ENCODE measurements at places on chromosomes 5 and 9.
A peak's percentile ranks its signal among the peaks of the same experiment; 100 is the strongest.

GRCh38 chr5:139650689-139651042 lies 2.5 kb downstream of the CXXC5 start:
- H3K36me3 ChIP-seq: no peaks in the 10 kb centered on the region
- no peak for DNase-seq
- H3K27ac ChIP-seq: peak overlapping the region; percentile 92
- peaks cover 38% of the 10 kb centered on the region for H3K4me1 ChIP-seq
- peak overlapping the region; percentile 87 for H3K4me3 ChIP-seq
- H3K27me3 ChIP-seq: peaks cover 9% of the 10 kb centered on the region

- H3K36me3 ChIP-seq: no peaks in the 10 kb centered on the region
Measured at GRCh38 chr5:158421319-158421718, 562.4 kb upstream of the CLINT1 start.

DNA sequence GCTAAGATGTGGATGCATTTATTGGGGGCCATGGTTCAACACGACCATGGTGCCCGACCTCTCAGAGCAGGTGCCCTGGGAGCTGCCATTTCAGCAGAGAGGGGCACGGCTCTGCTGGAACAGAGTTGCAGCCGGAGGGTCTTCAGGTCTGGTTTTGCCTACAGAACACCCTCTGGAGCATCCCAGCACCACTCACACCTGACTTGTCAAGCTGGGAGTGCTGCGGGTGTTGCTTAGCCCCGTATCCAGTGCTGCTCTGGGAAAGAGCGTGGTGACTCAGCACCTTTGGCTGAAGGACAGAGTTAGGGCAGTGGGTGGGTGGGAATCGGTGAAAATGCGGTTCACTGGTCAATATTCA lies 36.5 kb upstream of the IRX4 start:
- no peak overlapping the region for H3K4me3 ChIP-seq
- H3K4me1 ChIP-seq: no peaks in the 10 kb centered on the region
- H3K27ac ChIP-seq: no peak overlapping the region
- no peaks in the 10 kb centered on the region for H3K27me3 ChIP-seq
- no peak for DNase-seq

- no peaks in the 10 kb centered on the region for H3K27me3 ChIP-seq
- peak overlapping the region; percentile 95 for H3K27ac ChIP-seq
- no peak overlapping the region for H3K4me3 ChIP-seq
- H3K4me1 ChIP-seq: peaks cover 13% of the 10 kb centered on the region
- no peak for DNase-seq
Measured at GRCh38 chr9:112120439-112120925, 54.6 kb downstream of the SUSD1 start.

- H3K4me1 ChIP-seq: peaks cover 53% of the 10 kb centered on the region
- H3K27ac ChIP-seq: no peak overlapping the region
- no peaks in the 10 kb centered on the region for H3K27me3 ChIP-seq
Measured at GRCh38 chr9:136858844-136859757, 7.0 kb downstream of the MAMDC4 start.

DNA sequence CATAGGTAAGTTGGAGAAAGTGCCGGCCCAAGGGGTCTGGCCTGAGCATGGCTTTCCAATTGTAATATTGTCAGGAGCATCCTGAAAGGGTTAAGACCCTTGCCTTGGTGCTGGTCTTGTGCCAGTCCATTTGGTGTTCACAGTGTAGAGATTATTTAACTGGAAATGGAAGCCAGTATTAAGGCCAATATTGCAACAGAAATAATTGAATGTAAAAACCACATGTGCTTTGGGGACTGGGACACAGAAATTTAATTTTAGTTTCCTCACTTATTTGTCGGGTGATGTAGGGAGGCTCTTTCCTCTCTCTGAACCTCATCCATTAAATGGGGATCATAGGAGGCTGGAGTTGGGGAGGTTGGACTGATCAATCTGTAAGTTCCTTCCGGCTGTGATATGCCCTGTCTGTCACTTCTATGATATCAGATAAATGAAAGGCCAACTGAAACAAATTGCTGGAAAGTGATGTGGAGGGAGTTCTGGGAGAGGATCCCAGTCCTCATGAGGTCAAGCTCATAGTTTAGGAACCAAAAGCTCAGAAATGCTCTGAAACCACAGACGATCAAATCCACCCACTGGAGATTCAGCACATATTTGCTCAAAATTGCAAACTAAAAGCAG lies 54.8 kb upstream of the COL15A1 start:
- H3K27ac ChIP-seq: no peak overlapping the region
- no peak overlapping the region for H3K4me3 ChIP-seq
- DNase-seq: no peak
- no peaks in the 10 kb centered on the region for H3K4me1 ChIP-seq
- H3K36me3 ChIP-seq: no peaks in the 10 kb centered on the region

DNA sequence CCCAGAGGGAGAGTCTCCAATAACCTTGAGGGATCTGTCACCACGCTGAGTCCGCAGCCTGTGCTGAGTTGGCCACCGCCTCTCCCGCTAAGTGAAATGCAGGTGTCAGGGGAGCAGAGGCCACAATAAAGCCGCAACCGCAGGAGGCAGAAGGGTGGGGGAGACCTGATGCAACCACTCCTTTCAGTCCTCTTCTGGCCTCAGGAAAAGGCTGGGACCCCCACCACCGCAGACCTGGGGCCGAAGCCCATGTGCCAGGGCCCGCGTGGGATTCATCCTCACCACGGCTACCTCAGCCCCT lies 576 bp downstream of the MAP1B start:
- H3K36me3 ChIP-seq: no peaks in the 10 kb centered on the region
- H3K27me3 ChIP-seq: no peaks in the 10 kb centered on the region
- peak overlapping the region; percentile 98 for H3K4me3 ChIP-seq

DNA sequence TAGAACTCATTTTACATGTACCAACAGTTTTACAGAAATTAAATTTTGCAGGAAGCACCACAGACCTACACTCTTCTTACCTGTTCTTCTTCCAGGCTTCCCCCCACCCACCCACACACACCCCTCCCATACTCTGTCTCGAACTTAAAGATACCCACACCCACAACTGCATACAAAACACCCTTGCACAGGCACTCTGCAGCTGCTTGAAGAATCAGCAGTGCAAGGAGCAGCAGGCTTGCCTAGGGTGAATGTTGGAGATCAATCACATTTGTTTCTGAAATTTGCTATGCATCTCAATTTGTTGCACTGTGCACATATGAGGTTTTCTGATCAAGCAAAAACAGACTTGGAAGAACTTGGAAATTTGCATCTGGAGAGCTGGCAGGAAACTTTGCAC lies 77.5 kb upstream of the TGFBR1 start:
- peaks cover 21% of the 10 kb centered on the region for H3K4me1 ChIP-seq
- H3K36me3 ChIP-seq: peaks cover 14% of the 10 kb centered on the region
- H3K27ac ChIP-seq: no peak overlapping the region
- H3K4me3 ChIP-seq: no peak overlapping the region
- no peak for DNase-seq

DNA sequence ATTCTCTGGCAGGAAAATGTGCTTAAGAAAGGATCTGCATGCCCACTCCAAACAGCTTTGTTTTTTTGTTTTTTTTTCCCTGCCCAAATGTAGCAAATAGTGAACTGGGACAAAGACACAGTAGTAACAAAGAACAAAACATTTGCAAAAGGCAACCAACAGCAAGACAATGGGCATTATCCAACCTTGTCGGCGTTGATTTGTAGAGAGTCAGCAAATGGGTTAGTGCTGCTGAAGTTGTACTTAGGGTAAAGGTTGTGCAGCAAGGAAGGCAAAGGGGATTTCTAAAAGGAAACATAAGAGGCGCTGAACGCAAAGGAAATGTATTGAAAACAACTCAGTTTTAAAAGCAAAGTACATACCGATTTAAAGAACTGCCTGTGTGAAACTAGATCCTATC lies 136.2 kb downstream of the MPDZ start:
- H3K4me1 ChIP-seq: no peaks in the 10 kb centered on the region
- no peak for DNase-seq
- no peak overlapping the region for H3K27ac ChIP-seq
- no peaks in the 10 kb centered on the region for H3K27me3 ChIP-seq
- no peak overlapping the region for H3K4me3 ChIP-seq

DNA sequence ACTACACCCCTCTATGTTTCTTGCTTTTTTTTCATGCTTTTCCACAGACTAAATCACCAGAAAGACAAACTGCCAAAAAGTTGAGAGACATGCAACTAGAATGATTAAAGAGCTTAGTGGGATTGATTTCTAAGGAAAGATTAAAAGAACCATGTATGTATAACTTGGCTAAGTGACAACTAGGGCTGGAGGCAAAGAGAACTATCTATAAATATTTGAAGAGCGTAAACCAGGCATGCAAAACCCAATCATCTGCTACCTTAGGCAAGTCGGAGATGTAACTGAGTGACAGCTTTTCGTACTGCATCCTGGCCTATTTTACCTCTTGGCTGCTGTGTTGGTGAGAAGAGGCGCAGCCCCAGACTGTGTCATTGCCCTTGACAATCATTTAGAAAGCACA lies 121.0 kb upstream of the TLX3 start:
- H3K36me3 ChIP-seq: no peaks in the 10 kb centered on the region
- no peaks in the 10 kb centered on the region for H3K27me3 ChIP-seq
- DNase-seq: no peak
- no peak overlapping the region for H3K4me3 ChIP-seq

GRCh38 chr5:2906302-2907090 lies 155.0 kb upstream of the IRX2 start:
- H3K4me3 ChIP-seq: no peak overlapping the region
- no peak overlapping the region for H3K27ac ChIP-seq
- no peaks in the 10 kb centered on the region for H3K36me3 ChIP-seq
- no peaks in the 10 kb centered on the region for H3K27me3 ChIP-seq

GRCh38 chr9:104912606-104913005 lies 15.3 kb downstream of the ABCA1 start:
- no peak overlapping the region for H3K27ac ChIP-seq
- H3K4me3 ChIP-seq: no peak overlapping the region
- DNase-seq: no peak
- H3K36me3 ChIP-seq: no peaks in the 10 kb centered on the region
- peaks cover 4% of the 10 kb centered on the region for H3K4me1 ChIP-seq
- H3K27me3 ChIP-seq: no peaks in the 10 kb centered on the region

DNA sequence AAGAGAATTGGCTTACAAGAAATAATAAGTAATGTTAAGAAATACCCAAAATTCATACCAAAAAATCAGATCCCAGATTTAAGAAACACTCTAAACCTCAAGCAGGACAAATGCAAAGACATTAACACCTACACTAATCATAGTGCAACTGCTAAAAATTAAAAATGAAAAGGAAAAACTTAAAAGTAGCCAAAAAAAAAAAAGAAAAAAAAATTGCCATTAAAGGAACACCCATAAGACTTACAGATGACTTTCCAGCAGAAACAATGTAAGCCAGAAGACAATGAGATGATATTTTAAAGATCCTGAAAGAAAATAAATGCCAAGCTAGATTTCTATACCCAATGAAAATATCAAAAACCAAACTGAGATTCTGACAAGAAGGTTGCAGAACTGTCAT lies 101.5 kb downstream of the DENND1A start:
- H3K4me3 ChIP-seq: no peak overlapping the region
- H3K4me1 ChIP-seq: no peaks in the 10 kb centered on the region
- H3K27ac ChIP-seq: no peak overlapping the region
- H3K36me3 ChIP-seq: no peaks in the 10 kb centered on the region
- no peaks in the 10 kb centered on the region for H3K27me3 ChIP-seq

DNA sequence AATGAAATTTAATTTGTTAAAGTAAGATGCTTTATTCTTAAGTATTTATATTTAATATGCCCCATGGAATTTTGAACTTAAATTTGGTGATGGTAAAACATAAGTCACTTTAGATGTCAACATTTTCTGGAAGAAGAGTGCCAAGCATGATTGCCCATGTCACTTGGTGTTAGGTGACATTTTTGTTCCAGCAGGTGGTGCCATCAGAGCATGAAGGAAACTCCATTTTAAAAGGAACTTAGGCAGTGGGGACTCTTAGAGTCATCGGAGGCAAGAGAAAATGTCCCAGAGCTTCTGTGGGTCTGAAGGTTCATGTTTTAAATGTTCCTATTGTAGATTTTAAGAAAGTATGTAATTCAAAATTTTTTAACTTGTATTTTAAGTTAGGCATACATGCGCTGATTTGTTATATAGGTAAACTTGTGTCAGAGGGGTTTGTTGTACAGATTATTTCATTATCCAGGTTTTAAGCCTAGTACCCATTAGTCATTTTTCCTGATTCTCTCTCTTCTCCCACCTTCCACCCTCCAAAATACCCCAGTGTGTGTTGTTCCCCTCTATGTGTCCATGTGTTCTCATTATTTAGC lies 789.3 kb downstream of the SEMA5A start:
- H3K4me1 ChIP-seq: peaks cover 2% of the 10 kb centered on the region
- H3K36me3 ChIP-seq: no peaks in the 10 kb centered on the region
- H3K27ac ChIP-seq: no peak overlapping the region
- no peaks in the 10 kb centered on the region for H3K27me3 ChIP-seq
- H3K4me3 ChIP-seq: no peak overlapping the region
- peak; percentile 65 for DNase-seq

GRCh38 chr9:121115466-121115865 lies 40.7 kb downstream of the CNTRL start:
- no peaks in the 10 kb centered on the region for H3K36me3 ChIP-seq
- H3K4me1 ChIP-seq: no peaks in the 10 kb centered on the region
- H3K27me3 ChIP-seq: no peaks in the 10 kb centered on the region
- no peak overlapping the region for H3K4me3 ChIP-seq

GRCh38 chr9:111728143-111728542 lies 66.6 kb downstream of the SHOC1 start:
- no peak overlapping the region for H3K4me3 ChIP-seq
- no peaks in the 10 kb centered on the region for H3K36me3 ChIP-seq
- H3K27me3 ChIP-seq: no peaks in the 10 kb centered on the region
- no peak for DNase-seq

GRCh38 chr5:40798012-40798800 lies at the start of gene PRKAA1:
PRKAA1 (minus strand) TSS chr5:40798374; CDS start chr5:40798189, 185 bp downstream.
- peaks cover 7% of the 10 kb centered on the region for H3K36me3 ChIP-seq
- peak within 1 kb of the TSS; percentile 91 for H3K4me3 ChIP-seq
- no peaks in the 10 kb centered on the region for H3K27me3 ChIP-seq
- H3K27ac ChIP-seq: peak within 1 kb of the TSS; percentile 96
- DNase-seq: peak; percentile 88

- H3K27me3 ChIP-seq: no peaks in the 10 kb centered on the region
- H3K36me3 ChIP-seq: peaks cover 94% of the 10 kb centered on the region
- peaks cover 6% of the 10 kb centered on the region for H3K4me1 ChIP-seq
- H3K27ac ChIP-seq: no peak overlapping the region
- DNase-seq: no peak
- H3K4me3 ChIP-seq: no peak overlapping the region
Measured at GRCh38 chr5:6753851-6754250, 40.6 kb downstream of the TENT4A start.

GRCh38 chr9:137244486-137245449 lies 3.7 kb downstream of the TUBB4B start:
- no peak overlapping the region for H3K27ac ChIP-seq
- no peaks in the 10 kb centered on the region for H3K27me3 ChIP-seq
- peak; percentile 53 for DNase-seq
- H3K4me3 ChIP-seq: no peak overlapping the region
- peaks cover 27% of the 10 kb centered on the region for H3K36me3 ChIP-seq

- no peak for DNase-seq
- peaks cover 3% of the 10 kb centered on the region for H3K36me3 ChIP-seq
- H3K27ac ChIP-seq: no peak overlapping the region
- no peaks in the 10 kb centered on the region for H3K27me3 ChIP-seq
- H3K4me1 ChIP-seq: peaks cover 28% of the 10 kb centered on the region
- no peak overlapping the region for H3K4me3 ChIP-seq
Measured at GRCh38 chr9:134211811-134212485, 47.6 kb upstream of the RNU6ATAC start.

- DNase-seq: peak; percentile 40
- H3K27me3 ChIP-seq: peaks cover 52% of the 10 kb centered on the region
Measured at GRCh38 chr5:38249812-38250211, 8.5 kb upstream of the EGFLAM start.
